Stimulated activated CD8-positive, alpha-beta memory T cell treated with anti-CD3 and anti-CD28 coated beads, Interleukin-4, amount 100 ng/mL, for 4 hours (primary cell): ENCODE measurements at places on chromosomes 2 and 18.

DNA sequence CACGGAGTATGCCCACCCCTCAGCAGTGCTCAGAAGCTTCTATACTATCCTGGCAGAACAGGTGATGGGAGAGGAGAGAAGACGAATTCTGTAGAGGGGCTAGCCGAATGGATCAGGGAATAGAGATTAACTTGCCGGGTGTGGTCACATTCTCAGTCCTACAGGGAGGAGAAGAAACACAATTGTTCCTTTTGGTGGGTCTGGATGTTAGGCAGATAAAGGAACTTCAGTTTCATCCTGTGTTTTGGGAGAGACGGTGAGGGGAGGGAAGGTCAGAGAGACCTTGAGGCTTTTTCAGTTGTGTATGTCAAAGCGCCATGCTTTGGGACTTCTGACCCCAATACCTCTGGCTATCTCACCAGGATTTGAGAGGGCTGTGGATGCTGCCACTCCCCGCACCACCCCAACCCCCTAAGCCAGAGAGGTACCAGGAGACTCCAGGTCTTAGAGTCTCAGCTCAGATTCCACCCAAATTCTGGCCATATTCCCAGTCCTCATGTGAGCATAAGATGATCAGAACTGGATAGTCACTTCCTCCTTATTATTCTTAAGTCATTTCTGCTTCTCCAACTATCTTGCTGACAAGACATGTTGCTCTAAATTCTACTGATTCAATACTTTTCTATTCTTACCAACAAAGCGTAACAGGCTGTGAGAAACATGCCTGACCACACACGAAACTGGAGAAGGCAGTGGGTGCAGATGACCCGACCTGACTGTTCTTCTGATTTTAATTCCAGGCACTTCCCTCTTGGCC lies 2.3 kb upstream of the TMEM37 start:
- no peak for DNase-seq

DNA sequence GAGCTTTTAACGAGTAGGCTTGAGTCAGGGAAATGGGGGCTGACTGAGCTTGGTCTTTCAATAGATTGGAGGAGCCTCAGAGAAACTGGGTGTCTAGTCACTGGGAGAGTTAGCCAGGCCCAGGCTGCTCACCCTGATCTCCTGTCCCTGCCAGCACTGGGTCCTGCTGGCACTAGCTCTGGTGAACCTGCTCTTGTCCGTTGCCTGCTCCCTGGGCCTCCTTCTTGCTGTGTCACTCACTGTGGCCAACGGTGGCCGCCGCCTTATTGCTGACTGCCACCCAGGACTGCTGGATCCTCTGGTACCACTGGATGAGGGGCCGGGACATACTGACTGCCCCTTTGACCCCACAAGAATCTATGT lies 720 bp downstream of the KRTCAP3 start:
- DNase-seq: no peak

GRCh38 chr2:199219551-199219950 lies 238.2 kb downstream of the SATB2 start:
- no peak for DNase-seq

DNA sequence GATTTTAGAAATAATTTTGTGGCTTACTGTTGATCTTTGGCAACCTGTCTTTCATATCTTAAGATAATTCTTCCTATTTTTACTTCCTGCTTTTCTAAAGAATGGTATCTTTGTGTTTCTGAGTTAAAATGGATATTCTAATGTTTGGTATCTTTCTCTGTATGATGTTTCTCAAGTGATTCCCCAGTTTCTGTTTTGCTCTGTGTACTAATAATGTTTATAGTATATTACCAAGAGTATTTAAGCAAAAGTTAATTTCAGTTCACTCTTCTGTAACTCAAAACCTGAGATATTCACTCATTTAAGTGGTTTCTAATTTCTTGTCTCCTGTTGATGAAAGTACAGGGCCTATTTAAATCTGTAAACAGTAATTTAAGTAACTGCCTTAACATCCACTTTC lies 58.3 kb downstream of the CCDC150 start:
- no peak for DNase-seq

GRCh38 chr2:96106991-96107707 lies 9.2 kb downstream of the ADRA2B start:
- no peak for DNase-seq

GRCh38 chr2:10406016-10406415 lies 42.1 kb downstream of the ODC1 start:
- DNase-seq: no peak

- no peak for DNase-seq
Observed at GRCh38 chr2:110978756-110979470, 141.8 kb upstream of the BCL2L11 start.

- DNase-seq: no peak
Observed at GRCh38 chr2:9330612-9331270, 92.6 kb downstream of the ITGB1BP1 start.

GRCh38 chr2:50018292-50018691 lies 864.0 kb upstream of the FSHR start:
- no peak for DNase-seq

DNA sequence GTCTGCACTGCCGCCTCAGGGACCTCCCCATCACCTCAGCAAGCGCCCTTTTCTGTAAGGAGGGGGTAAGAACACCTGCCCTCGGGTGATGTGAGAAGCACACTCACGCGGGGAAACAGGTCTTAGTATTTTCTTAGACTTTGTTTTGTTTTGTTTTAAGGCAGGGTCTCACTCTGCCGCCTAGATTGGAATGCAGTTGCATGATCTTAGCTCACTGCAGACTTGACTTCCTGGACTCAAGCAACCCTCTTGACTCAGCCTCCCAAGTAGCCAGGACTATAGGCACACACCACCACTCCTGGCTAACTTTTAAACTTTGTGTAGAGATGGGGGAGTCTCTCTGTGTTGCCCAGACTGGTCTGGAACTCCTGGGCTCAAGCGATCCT lies 37.1 kb downstream of the RAMP1 start:
- DNase-seq: no peak

DNA sequence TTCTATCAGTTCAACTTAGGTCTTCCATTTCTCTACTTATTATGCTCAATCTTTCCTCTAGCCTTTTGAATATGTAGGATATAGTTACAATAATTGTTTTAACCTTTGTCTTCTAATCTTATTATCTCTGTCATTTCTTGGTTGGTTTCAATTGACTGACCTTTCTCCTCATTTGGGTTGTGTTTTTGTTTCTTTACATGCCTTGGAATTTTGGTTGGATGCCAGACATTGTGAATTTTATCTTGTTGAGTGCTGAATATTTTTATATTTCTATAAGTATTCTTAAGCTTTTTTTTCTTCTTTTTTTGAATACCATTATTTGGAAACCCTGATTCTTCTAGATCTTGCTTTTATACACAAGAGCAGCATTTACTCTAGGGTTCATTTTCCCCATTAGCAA lies 30.7 kb upstream of the TMEM247 start:
- no peak for DNase-seq

DNA sequence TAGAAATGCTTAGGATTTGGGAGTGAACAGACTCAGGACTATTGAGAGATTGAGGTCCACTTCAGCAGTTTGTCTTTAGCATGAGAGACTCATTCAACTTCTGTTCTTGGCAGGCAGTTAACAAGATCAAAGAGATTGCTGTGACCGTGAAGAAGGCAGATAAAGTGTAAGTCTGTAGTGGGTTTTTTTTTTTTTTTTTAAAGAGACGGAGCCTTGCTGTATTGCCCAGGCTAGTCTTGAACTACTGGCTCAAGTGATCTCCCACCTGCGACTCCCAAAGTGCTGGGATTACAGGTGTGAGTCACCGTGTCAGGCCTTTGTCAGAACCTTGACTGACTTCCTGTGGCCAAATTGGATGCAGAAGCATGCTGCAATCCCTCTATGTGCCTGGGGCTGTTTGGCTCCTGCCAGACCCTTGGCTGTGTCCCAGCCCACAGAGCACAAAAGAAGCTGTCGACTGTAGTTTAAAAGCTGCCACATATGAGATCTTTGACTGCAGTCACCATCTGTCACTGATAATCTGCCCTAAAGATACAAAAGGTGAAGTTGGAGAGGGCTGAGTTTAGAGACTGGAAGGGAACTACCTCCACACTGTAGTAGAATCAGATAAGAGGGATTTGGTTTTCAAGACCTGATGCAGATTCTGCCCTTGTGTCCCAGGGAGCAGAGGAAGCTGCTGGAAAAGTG lies 9.9 kb downstream of the CCT7 start:
- no peak for DNase-seq

GRCh38 chr2:73825408-73825807 lies 3.4 kb upstream of the STAMBP start:
- DNase-seq: no peak

- DNase-seq: no peak
Observed at GRCh38 chr2:7427293-7428060, 510.3 kb downstream of the RNF144A start.

GRCh38 chr2:130380096-130380934 lies 24.5 kb downstream of the PTPN18 start:
- no peak for DNase-seq

- DNase-seq: no peak
Observed at GRCh38 chr2:186544255-186544675, 45.6 kb upstream of the ITGAV start.

DNA sequence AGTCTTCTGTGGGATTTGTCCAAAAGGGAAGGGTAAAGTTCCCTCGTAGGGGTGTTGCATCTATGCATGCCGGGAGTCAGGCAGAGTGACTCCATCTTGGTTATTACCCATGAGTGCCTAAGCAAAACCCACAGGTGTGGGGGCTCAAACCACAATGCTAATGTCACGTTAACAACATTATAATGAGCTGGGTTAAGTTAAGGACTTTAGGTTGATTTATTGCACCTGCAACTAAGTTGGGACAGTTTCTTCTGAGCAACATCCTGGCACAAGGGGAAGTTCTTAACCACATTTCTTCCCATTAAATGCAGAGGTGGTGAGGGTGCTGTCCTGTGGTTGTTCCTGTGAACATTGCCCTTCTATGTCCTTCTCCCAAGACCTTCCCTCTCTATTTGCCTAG lies 1596.8 kb upstream of the SLC39A10 start:
- no peak for DNase-seq

GRCh38 chr18:79484661-79485621 lies 89.2 kb downstream of the NFATC1 start:
- no peak for DNase-seq

DNA sequence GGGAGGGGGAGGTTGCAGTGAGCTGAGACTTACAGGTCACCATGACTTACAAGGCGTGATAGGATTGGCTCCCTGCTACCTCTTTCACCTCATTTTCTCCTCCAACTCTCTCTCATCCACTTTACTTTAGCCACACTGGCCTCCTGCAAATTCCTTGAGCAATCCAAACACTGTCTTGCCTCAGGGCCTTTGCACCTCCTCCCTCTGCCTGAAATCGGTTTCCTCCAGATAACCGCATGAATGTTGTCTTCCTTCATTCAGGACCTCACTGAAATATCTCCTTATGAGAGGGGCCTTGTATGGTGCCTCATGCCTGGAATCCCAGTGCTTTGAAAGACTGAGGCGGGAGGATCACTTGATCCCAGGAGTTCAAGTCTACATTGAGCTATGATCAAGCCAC lies 21.8 kb downstream of the WNT10A start:
- no peak for DNase-seq

DNA sequence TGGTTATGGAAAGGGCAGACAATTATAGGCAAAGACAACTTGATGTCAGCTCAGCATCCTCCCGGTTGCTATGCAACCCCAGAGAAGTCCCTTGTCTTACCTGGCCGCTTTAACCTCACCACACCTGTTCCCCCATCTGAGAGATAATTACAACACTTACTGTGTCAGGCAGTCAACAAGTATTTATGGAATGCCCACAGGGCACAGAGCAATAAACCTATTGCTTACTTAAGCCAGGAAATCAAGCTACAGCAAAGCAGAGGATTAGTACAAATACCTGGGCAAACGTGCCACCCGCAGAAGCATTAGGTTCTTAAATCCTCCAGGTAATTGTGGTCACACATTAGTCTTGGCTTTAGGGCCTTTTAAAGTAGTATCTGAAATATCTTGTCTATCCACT lies 320.4 kb upstream of the REV1 start:
- no peak for DNase-seq

- DNase-seq: no peak
Observed at GRCh38 chr2:233925402-233925801, 8.2 kb downstream of the TRPM8 start.

DNA sequence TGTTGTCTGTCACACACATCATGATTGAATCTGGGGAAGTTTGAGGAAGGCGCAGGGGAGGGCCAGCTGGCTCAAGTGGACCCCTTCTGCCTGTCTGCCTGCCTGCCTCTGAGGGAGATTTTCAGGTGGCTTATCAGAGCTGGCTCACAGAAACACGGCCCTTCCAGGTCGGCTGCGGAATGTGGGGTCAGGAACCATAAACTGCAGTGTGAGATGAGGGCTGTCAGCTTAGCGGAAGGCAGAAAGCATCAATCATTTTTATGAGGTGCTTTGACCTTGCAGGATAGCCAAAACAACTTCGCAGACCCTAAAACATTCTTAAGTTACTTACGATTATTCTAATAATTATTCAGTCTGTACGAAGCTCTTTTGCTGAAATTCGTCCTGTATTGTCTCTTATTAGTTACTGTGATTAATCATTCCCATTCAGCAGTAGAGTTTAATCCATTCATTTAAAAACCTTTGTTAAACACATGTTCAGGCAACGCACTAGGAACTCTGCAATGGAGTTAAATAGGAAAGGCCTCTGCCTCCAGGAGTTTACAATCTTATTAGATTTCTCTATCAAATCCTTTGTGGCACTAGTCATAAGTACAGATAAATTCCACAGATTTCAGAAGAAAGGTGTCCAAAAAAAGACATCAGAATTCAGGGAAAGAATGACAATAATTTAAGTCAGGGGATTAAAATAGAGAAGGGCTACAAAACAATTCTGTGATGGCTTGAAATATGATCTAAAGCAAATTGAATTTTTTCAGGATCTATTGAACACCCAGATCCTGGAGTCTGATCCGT lies 371.6 kb downstream of the HRH4 start:
- DNase-seq: no peak

- DNase-seq: no peak
Observed at GRCh38 chr2:59884166-59884565, 669.3 kb downstream of the BCL11A start.

- no peak for DNase-seq
Observed at GRCh38 chr2:27086724-27087593, at the start of gene KHK. Gene KHK, plus strand, starts transcription at chr2:27086772. Its CDS starts 488 bp downstream, at chr2:27087260.

DNA sequence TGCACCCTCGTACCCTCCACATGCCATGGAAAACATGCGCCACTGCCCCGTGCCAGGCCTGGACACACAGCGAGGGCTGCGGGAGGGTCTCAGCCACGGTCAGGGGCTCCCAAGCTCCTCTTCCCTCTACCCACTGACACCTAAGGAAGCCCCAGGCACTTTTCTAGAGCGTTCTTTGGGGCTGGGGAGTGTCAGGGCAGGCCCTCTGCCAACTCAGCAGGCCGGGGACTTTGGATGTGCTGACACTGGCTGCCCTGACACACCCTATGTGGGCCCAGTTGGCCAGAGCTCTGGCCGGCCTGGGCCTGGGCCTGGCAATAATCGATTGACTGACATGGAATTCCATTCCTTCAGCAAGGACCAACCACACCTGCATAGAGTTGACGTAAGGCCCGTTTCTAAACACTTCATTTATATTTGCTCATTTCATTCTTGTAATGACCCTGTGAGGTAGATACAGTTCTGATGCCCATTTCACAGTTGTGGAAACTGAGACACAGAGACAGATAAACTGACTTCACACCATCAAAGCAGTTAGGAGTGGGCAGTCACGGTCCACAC lies 70.5 kb downstream of the ZFP36L2 start:
- no peak for DNase-seq

- no peak for DNase-seq
Observed at GRCh38 chr2:215773728-215774127, 239.6 kb downstream of the MREG start.
